OCI-LY7 (cell line): ENCODE measurements at places on chromosomes 2 and 18.
A peak's percentile ranks its signal among the peaks of the same experiment; 100 is the strongest.

GRCh38 chr18:50559752-50560680, at the start of gene MAPK4:
Gene MAPK4 (plus strand): TSS chr18:50560087. CDS start chr18:50663959, 103,872 bp downstream.
- no peak for DNase-seq

- no peak for DNase-seq
These were observed 171.5 kb downstream of the KCNS3 start for GRCh38 chr2:18050001-18050400.

GRCh38 chr18:51053814-51054213, 23.8 kb downstream of the SMAD4 start:
- DNase-seq, result no peak

GRCh38 chr18:78080761-78081160, 831.1 kb downstream of the GALR1 start:
- no peak for DNase-seq

DNA sequence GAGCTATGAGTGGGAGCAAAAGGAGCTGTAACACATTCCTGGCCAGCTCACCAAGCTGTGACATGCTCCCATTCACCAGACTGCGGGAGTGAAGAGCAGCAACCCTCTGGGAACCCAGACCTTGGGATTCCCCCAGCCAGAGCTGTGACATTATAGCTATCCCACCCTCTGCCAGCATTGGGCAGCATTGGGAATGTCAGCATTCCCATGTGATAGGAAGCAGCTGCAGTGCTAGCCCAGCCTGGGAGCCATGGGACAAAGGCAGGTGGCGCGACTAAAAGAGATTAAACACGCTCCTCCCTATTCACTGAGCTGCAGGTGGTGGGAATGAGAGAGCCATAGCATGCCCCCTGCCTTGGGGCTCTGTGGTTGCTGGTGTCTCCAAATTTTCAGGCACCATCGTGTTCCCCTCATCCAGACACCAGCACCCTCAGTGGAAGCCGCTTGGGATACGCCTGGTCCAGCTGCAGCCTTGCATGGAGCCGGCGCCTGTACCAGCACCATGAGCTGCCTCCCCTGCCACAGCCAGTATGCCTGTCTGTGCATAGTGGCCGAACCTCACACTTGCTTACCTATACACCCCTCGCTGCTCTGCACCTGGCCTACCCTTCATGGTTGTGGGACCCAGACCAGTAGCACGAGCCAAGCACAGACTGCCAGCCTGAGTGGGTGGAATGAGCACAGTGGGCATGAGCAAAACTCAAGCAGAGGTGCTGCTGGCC, 695.6 kb upstream of the GCFC2 start:
- no peak for DNase-seq

GRCh38 chr18:46176001-46176400, 71.8 kb downstream of the HAUS1 start:
- no peak for DNase-seq

- peak; percentile 49 for DNase-seq
These were observed 19.5 kb downstream of the G6PC2 start for GRCh38 chr2:168920504-168921157.

DNA sequence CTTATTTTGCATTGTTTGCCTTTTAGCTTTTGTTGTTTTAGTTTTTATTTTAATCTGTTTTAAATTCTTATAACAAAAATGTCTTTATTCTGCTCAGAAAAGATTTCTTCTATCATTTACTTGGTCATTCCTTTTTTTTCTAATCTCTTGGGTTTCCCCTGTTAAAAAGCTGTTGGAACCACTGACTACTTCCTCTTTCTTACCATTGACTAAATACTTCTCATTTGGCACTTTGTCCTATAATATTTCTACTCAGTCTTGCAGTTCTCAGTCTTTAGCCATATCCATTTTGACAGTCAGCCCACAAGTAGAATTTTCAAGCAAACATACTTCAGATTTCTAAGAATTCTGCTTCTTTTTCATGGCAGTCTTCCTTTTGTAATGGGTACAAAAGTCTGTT, 567.2 kb downstream of the SATB2 start:
- DNase-seq, result peak; percentile 52

- DNase-seq, result no peak
These were observed 491 bp downstream of the RTN4 start for GRCh38 chr2:55049821-55050099.

DNA sequence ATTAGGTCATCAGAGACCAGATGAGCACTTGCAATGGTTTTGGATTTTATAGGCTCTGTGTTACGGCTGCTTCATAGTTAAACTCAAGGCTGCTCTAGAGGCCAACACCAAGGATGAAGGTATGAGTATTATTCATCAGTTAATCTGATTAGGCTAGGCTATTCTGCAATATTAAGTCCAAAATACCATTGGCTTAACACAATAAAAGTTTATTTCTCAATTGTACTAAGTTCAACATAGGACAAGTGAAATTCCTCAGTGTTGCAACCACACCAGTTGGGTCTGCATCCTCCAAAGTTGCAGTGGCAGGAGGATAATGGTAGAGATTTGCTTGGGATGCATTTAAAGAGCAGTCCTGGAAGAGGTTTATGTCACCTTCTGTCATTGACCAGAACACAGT, 538.3 kb upstream of the CDH2 start:
- no peak for DNase-seq

DNA sequence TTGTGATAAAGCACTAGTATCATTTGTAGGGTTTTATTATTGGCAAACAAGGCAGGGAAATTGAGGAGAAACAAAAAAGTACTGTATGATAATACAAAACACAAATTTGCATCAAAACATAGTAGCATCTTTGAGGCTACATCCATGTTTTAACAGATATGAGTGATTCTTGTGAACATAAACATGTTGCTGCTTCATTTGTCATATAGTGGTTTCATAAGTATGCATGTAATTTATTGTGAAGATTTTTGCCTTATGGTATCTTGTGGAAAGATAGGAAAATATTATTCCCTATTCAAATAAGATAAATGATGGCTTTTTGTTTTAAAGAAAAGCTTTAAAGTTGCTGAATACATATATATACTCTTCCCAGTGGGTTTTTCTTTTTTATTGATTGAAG, 60.3 kb downstream of the VRK2 start:
- DNase-seq, result no peak

DNA sequence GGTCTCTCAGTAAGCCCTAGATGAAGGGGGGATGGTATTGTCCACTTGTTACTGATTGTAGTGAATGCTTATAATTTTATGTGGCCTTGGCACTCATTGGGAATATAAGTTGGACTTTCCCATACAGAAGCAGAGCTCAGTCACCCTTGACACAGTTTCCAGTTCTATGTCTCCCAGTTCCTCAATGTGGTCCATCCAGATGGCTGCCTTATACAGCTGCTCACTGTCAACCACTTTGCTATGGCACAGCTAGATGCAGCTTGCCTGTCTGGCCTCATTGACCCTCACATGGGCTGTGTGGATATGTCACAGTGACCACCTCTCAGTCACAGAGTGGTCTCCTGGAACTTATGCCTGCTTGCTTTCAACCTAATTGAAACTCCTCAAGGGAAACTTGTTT, 21.7 kb downstream of the SLC39A6 start:
- DNase-seq, result no peak

GRCh38 chr18:70289351-70290312, 787 bp downstream of the SOCS6 start:
- no peak for DNase-seq

GRCh38 chr18:58556331-58557007, 72.4 kb downstream of the ALPK2 start:
- DNase-seq, result no peak
